ENCODE measurements at places on chromosomes 6 and 20.

DNA sequence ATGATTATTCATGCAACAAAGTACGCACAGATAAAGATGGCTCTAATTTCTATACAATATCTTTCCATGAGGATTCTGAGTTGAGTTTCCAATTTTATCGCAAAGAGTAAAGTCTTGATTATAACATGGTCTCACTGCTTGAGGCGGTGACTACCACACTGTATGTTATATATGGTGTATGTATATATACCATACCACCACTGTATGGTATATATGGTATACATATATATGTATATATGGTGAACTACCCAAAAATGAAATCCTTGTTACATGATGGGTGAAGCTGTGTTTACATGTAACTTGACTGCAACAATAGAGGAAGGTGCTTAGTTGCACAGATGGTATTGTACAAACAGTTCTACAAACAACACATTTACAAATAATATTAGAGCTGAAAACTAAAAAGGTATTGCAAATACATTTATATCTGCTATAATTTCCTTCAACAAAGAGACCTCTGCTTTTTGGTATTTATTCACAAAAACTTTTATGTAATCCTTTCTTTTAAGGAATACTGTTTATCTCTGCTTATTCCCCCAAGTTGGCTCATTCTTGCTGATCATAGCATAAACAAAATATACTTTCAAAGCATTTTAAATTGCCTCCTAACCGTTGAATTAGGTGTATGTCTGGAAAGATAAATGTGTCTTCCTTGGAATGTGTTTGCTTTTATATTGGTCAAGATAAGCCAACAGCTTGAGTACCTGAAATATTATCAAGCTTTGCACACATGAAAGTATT, 77.7 kb upstream of the TPD52L1 start:
- no peak for DNase-seq

DNA sequence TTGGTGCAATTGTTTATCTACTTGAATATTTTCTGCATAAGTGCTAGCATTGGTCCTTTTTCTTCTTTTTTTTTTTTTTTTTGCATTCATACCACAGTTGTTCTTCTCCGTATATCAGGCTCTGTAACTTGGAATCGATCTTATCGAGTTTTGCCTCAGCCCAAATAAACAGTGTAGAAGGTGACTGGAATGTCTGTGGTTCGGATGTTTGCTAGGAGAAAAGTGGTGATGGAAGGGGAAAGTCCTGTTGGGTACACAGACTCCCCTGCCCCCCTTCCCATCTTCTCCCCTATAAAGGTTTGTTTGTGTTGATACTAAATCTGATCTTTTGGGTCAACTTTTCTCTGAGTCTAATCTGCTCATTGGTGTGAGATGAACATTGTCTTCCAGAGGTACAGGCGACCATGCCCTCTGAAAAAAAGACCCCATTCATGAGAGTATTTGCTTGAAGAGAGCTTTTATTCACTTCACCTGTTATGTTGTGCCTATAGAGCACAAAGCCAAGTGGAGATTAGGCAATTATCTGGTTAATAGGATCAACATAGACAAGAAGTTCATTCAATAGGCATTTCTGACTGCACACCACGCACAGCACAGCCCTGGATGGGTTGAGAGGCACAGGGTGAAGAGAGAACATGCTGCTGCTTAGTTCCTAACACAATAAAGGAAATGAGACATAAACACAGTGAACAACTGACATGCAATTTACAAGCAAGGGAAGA, 620.0 kb downstream of the PKHD1 start:
- DNase-seq = no peak

GRCh38 chr6:83474309-83474708, 38.0 kb upstream of the PRSS35 start:
- DNase-seq = no peak

DNA sequence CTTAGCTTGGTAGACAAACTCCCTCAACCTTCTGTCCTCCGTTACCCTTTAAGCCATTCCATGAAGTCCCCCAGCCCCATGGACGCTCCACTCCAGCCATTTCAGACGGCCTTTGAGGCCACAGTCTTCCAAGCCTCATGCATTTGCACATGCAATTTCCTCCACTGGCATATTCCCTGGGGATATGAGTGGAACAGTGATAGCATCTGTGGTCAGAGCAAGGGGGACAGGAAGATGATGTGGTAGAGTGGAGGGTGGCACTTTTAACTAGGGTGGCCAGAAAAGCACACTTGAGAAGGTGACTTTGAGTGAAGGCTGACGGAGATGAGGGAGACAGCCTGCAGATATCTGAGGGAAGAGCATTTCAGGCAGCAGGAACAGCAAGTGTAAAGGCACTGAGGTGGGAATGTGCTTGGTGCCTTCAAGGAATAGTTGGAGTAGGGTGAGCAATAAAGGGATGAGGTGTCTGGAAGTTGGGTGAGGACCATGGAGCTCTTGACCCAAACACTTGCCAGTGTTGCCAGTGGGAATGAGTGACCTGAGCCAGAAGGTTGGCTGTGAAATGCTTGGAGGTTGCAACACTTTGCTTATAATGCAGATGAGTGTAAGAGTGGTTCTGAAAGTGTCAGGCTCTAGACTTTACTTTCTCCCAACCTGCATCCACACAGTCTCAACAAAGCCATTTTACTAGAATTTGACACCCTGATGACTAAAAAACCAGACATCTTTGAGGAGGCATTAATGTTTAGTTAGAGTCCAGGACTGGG, 275.6 kb upstream of the SUPT3H start:
- no peak for DNase-seq

- no peak for DNase-seq
Measured at GRCh38 chr20:58753922-58754551, 61.4 kb downstream of the NPEPL1 start.

DNA sequence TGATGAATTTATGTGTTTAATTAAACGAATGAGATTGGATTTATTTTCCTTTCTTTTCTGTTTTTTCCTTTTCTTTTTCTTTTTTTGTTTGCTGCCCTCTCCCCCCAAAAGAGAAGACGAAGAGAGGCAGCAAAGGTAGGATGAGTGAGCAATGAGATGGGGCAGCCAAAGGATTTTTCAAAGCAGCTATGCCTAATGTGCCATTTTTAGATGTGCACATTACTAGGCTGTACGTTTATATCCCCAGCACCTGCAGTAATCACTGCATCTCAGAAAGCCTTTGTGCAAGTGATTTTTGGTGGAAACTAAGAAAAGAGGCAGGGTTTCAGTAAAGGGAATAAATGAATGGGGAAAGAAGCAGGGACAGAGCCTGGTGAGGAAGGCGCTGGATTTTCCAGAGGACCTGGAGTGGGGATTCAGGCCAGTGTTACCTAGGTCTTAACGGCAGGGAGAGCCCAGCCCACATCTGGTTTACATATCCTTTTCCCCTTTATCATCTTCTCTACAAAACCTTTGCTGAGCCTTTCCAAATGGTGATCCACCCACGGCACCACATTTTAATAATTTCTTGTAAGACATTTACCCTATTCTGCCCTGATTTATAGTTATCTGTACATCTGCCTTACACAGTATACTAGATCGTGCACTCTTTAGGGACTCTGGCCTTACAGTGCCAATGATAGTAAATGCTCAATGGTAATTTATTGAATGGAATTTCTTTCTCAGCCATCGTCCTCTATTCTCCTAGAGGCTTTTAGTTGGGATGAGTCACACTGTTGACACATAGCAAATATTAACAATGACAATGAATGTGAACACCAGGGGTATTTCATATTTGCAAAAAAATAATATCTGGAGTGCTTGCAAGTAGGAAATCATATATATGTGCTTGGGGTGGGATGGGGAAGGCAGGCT, 38.3 kb upstream of the ATXN1 start:
- DNase-seq = no peak

DNA sequence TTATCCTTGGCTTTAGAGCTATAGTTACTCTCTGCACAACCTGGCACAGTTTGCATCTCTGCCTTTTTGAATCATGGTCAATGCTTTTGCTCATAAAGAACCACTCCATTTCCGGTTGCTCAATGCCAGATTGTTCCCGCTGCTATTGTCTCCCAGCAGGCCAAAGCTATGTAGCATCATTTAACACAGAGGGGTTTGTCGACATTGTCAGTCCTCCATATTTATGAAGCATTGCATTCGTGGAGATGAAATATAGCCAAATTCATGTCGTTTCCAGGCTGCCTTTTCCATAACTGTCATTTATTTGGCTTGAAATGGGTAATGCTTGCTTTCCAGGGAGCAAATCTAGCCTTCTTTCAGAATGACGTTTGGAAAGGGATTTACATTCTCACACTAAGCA, 598.8 kb downstream of the EPHA7 start:
- DNase-seq = no peak

DNA sequence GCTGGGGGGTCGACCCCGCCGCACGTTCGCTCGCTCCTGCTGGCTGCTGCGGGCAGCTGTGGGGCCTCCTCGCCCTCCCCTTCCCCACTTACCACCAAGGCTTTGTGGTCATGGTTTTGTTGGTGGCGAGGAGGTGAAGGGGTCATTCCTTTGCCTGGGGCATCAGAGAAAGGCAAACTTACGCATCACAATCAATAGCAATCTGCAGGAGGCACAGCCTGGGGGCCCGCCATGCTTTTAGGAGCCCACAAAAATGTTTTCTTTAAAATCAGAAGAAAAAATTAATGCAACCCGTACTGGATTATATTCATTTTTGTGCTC, 137.0 kb downstream of the IMPG1 start:
- no peak for DNase-seq

DNA sequence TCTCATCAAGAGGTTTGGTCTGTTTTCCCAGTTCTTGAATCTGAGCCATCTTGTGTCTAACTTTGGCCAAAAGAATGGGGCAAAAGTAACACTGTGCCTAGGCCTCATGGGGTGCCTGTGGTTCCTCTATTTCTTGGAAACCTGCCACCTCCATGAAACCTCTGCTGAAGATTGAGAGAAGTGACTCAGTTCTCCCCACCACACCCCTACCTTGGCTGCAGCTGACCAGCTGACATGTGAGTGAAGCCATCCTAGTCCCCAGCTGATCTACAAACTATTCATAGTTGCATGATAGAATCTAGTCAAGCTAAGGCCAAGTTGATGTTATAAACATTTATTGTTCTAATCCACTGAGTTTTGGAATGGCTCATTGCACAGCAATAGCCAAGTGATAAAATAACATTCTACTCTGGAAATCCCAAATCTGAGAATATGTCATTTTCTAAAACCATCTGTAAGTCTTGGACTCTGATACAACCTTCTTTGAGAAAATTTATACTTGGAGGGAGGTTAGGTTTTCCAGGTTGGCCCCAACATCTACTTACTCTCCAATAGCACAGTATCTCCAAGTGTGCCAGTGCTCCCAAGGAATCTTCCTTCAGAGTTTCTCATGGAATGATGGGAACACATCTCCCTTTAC, 107.0 kb upstream of the SMLR1 start:
- DNase-seq = no peak

- no peak for DNase-seq
Measured at GRCh38 chr6:25603251-25603650, 48.8 kb upstream of the SCGN start.

DNA sequence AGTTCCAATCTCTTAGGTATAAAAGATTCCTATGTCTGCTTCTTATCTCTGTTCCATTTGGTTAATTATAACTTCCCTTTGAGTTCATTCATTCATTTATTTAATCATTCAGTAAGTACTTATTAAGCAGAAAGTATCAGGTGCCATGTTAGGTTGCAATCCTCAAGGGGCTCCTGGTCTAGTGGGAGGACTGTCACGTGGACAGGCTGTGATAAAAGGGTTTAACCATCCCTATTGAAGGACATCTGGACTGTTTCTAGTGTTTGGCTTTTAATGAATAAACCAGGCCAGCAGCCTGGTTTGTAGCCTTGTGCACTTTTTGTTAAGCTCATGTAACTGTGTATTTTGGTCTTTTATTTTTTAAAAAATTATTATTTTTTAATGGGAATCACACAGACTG, 162.1 kb upstream of the OGFRL1 start:
- no peak for DNase-seq

GRCh38 chr20:35833241-35833640, 61.4 kb downstream of the PHF20 start:
- DNase-seq = no peak

- no peak for DNase-seq
Measured at GRCh38 chr6:37531437-37532036, 31.8 kb upstream of the CCDC167 start.

- DNase-seq = no peak
Measured at GRCh38 chr6:145254649-145255401, 480.5 kb downstream of the EPM2A start.

GRCh38 chr6:36519352-36519751, 27.9 kb downstream of the STK38 start:
- DNase-seq = no peak

DNA sequence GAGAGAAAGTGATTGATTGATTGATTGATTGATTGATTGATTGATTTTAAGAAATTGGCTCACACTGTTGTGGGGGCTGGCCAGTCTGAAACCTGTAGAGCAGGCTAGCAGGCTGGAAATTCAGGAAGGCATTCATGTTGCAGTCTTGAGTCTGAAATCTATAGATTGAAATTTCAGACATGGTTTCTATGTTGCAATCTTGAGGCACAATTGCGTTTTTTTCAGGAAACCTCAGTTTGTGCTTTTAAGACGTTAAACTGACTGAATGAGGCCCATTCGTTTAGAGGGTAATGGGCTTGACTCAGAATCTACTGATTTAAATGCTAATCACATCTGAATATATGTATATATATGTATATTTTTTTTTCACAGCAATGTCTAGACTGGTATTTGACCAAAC, 106.3 kb downstream of the STXBP5 start:
- DNase-seq = no peak

DNA sequence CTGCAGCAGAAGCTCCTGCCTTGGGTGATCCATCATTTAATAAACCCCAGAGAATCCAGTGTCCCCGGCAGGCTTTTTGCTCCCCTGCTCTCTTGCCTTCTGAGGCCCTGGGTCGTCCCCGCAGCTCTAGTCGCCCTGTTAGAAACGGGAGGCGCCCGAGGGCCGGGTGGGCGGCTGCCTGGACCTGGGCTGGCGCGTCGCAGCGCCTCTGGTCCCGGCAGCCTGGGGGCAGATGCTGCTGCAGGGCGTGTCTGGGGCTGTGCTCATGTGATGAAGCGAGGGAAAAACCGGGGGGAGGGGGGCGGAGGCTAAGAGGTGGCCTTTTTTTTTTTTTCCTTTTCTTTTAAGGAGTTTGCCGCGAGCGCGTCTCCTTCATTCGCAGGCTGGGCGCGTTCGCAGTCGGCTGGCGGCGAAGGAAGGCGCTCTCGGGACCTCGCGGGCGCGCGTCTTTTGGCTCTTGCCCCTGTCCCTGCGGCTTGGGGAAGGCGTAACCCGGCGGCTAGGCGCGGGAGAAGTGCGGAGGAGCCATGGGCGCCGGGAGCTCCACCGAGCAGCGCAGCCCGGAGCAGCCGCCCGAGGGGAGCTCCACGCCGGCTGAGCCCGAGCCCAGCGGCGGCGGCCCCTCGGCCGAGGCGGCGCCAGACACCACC, 394 bp downstream of the AKAP12 start:
- peak; percentile 19 for DNase-seq

DNA sequence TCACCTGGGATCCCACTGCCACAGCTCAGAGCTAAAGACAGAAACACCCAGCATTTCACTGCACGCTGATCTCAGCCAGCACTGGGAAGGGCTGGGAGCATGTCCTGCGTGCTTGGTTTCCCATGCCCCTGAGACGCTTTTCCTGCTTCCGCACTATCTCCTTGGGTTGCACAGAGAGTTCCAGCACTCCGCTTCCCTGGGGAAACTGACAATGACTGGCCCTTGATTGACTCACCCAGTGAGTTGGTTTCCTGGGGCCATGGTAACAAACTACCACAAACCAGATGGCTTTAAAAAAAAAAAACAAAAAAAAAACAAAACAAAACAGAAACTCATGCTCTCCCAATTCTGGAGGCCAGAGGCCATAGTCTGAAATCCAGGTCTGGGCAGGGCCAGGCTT, 14.8 kb upstream of the MAS1L start:
- DNase-seq = no peak

- DNase-seq = no peak
Measured at GRCh38 chr20:12047838-12048432, 130.2 kb downstream of the BTBD3 start.

- no peak for DNase-seq
Measured at GRCh38 chr6:149905911-149906371, 8.0 kb upstream of the RAET1E start.

All from stimulated activated CD4-positive, alpha-beta T cell treated with anti-CD3 and anti-CD28 coated beads, Interleukin-4, amount 100 ng/mL, for 24 hours (primary cell).